ENCODE measurements at places on chromosomes 13 and 19. TPM values are rescaled to one million over a fixed set of nuclear protein-coding genes. Genes with fewer than 3 reads are reported as not detected.
A peak's percentile ranks its signal among the peaks of the same experiment; 100 is the strongest.

DNA sequence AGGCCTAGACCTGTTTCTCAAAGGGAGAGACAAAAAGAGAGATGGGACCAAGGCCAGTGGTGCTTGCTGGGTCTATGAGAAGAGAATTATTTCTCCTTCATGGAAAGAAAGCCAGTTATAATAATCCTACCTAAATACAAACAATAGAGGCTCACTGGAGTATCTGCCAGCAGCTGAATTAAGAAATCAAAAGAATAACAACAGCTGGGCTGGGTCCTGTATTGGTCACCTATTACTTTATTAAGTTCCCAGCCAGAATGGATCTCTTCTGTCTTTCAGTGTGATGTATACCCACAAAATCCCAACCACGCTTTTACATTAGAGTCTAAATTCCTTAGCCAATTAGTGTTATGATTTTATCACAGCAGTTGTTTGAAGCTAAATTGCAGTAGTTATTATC lies 297.8 kb upstream of the DACH1 start:
- no peak for DNase-seq

- DNase-seq = peak; percentile 80
Observed at GRCh38 chr19:41263042-41263849, 926 bp upstream of the HNRNPUL1 start.

DNA sequence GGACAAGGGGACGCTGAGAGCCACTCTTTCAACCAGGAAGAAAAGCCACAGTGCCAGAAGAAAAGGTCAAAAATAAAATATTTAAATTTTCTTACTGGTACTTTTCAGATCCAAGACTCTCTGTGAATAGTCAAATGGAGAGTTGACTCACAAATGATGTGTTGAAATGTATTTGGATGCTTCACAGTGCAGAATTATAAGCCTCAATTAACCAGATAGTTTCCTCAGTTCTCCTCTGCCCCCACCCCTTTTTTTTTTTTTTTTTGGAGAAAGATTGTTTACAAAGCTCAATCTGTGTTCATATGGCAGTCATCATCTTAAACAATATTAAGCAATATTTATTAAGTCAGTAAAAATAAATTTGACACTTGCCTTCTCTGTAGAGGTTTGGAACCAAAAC lies 470.8 kb downstream of the FGF9 start:
- no peak for DNase-seq

Gene ZNF90
- total RNA-seq = 0.60 TPM

Gene ZNF723
- total RNA-seq = not detected

Gene CRLF1
- not detected for total RNA-seq

GRCh38 chr13:83980331-83980730 lies 98.1 kb upstream of the SLITRK1 start:
- no peak for DNase-seq

Gene CCDC70
- total RNA-seq = not detected

- peak; percentile 41 for DNase-seq
Observed at GRCh38 chr19:7888145-7888825, at the start of gene LRRC8E. TSS of gene LRRC8E (plus strand) at chr19:7888510. CDS start at chr19:7895604, 7,094 bp downstream.

DNA sequence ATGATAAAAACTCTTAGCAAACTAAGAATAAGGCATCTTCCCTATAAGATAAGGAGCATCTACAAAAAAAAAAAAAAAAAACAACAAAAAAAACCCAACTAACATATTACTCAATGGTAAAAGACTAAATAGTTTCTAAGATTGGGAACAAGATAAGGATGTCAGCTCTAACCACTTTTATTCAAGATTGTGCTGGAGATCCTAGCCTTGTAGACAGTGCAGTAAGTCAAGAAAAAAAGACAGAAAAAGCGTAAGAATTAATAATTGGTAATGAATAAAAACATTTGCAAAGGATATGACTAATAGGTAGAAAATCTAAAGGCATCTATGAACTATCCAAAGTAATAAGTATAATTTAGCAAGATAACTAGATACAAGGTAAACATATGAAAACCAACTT lies 33.0 kb downstream of the ZIC2 start:
- no peak for DNase-seq
